ENCODE measurements at places on chromosomes 16 and 17. TPM values are rescaled to one million over a fixed set of nuclear protein-coding genes. Genes with fewer than 3 reads are reported as not detected.

KARS1 gene
- 129 TPM for total RNA-seq

PLA2G10 gene
- 1.4 TPM for total RNA-seq

RNF112 gene
- 20.7 TPM for total RNA-seq

RCVRN gene
- total RNA-seq, result not detected

GRCh38 chr17:73835605-73836004 is 191.4 kb upstream of the SDK2 start:
- DNase-seq, result no peak

All from ureter (tissue), 1 donor.